ENCODE measurements at places on chromosomes 1 and 21. TPM values are rescaled to one million over a fixed set of nuclear protein-coding genes. Genes with fewer than 3 reads are reported as not detected.
A peak's percentile ranks its signal among the peaks of the same experiment; 100 is the strongest.

The LCK gene
- 0.93 TPM for total RNA-seq

DNA sequence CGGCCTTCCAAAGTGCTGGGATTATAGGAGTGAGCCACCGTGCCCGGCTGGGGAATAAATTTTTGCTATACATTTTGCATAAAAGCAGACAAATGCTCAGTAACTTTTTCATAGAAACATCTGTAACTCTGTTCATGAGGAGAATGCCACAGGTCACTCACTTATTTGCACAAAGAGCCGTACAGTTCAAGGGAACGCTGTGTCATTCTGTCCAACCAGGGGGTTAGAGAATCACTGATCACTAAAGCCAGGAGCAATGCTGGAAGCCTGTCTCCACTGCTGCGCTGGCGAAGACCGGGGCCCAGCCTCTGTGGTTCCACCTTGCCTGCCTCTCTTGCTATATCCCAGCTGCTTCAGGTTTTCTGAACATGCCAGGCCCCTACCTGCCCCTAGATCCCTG lies 58.3 kb downstream of the RUNX1 start:
- DNase-seq = no peak
- no peaks in the 10 kb centered on the region for H3K4me1 ChIP-seq
- no peaks in the 10 kb centered on the region for H3K27me3 ChIP-seq
- H3K27ac ChIP-seq = no peak overlapping the region
- H3K36me3 ChIP-seq = no peaks in the 10 kb centered on the region

The RPL5 gene
- total RNA-seq = 765 TPM

- no peak overlapping the region for H3K27ac ChIP-seq
- H3K27me3 ChIP-seq = no peaks in the 10 kb centered on the region
- H3K4me3 ChIP-seq = no peak overlapping the region
- DNase-seq = no peak
Measured at GRCh38 chr1:22877112-22877915, 95.4 kb downstream of the LACTBL1 start.

GRCh38 chr1:187641463-187641862 lies 812.7 kb downstream of the PLA2G4A start:
- H3K27ac ChIP-seq = no peak overlapping the region
- H3K36me3 ChIP-seq = no peaks in the 10 kb centered on the region
- no peak overlapping the region for H3K4me3 ChIP-seq
- H3K4me1 ChIP-seq = no peaks in the 10 kb centered on the region
- DNase-seq = no peak

DNA sequence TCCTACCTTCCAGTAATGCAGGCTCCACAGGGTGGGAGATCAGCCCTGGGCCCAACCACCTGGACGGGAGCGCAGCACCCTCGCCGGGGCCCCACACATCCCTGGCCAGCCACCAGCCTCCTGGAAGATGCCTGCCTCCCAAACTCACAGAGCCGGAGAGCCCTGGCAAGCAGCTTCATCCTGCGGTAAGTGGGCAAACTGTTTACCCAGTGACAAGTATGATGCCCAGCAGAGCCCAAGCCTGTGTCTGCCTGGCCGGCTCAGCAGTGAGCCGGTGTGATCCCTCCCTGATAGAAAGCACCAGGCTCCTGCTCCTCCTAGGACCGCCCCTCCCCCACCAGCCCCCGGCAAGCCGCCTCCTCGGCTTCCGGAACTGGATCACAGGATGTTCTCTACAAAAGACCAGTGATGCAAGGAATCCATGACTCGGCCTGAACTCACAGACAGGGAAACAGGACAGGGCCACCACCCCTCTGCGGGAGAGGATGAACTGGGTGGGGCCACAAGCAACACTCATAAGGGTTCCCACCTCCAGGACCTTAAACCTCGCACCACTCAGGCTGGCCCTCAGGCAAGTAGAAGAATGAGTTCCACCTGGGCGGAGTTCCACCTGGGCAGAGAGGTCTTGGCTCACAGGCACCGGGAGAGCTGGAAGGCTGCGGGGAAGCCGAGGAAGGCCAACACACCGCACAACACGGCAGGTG lies 7.9 kb downstream of the ACOT7 start:
- H3K27me3 ChIP-seq = no peaks in the 10 kb centered on the region
- H3K4me3 ChIP-seq = no peak overlapping the region
- H3K27ac ChIP-seq = no peak overlapping the region
- no peak for DNase-seq

The PCP4 gene
- not detected for total RNA-seq

The FAAH gene
- 41.5 TPM for total RNA-seq

DNA sequence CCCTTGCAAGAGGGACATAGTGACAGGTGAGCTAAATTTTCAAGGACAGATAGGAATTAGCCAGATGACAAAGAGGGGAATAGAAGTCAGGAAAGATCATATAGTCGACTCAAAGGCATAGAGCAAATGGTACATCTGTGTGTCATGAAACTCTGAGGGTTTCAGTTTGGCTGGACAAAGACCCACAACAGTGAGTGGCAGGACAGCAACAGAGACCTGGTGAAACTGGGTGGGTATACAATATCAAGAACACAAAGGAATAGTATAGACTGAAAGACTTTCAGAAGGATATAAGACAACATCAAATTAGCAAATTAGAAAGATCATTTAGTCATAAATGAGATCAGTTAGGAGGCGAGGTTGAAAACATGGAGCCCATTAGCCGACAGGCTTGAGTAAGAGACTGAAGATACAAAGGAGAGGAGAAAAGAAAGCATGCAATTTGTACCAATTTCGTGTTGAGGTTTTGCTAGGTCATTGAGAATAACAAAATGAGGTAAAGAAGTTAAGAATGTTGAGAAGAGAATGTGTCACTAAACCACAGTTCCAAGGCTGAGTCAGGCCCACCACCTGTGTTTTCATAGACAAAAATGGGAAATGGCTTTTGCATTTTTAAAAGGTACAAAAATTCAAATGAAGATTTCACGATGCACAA lies 213.8 kb downstream of the HHIPL2 start:
- H3K4me3 ChIP-seq = no peak overlapping the region
- no peak for DNase-seq
- H3K4me1 ChIP-seq = no peaks in the 10 kb centered on the region

DNA sequence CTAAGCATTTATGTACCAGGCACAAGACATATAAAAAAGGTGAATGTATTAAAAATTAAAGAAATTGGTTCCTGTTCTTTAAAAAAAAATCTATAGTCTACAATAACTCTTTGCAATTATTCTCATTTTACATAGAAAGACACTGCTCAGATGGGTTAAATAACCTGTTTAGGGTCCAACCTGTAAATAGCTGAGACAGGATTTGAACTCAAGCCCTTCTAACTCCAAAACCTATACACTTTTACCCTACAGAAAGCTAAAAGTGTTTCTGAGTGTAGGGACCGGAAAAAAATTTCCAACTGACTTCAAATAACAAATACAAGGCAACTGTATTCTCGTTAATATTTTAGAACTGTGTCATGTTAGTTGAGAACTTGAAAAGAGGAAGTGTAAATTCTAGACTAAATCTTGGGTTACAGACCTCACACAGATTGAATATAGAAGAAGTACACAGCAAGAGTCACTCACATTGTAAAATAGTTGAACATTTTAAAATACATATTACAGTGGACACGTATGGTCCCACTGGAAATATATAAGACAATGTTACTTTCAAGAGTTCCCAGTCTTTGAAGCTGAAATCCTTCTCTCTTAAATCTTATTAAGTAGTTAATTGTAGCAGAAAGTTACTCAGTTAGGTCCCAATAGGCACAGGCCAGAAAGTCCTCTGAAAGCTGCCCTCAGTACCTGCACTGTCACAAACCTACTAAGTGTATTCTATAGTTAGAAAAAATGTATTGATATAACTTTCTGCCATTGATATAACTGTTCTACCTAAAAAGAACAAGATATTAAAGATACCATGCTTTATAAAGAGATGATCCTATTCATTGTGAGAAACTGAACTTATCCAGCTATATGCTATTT lies 7.3 kb downstream of the EDEM3 start:
- no peaks in the 10 kb centered on the region for H3K27me3 ChIP-seq
- H3K27ac ChIP-seq = no peak overlapping the region
- peaks cover 2% of the 10 kb centered on the region for H3K36me3 ChIP-seq
- peaks cover 3% of the 10 kb centered on the region for H3K4me1 ChIP-seq
- no peak overlapping the region for H3K4me3 ChIP-seq

DNA sequence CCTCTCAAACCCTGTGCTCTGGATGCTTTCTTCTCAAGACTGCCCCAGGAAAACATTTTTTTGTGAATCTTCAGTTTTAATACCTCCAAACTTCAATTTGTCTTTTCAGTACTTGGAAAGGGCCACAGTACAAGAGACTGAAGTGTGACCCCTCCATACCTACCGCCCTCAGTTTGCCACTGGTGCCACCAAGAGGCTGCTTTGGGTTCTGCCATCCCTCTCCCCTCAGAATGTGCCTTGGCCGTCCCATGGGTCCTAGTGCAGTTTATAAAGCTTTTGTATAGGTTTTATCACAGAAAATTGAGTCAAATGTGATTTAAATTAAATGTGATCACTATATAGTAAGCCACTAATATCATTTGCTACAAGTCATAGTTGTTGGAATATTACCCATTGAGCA lies 60.8 kb upstream of the PGD start:
- peak; percentile 54 for DNase-seq
- H3K4me3 ChIP-seq = no peak overlapping the region
- H3K4me1 ChIP-seq = no peaks in the 10 kb centered on the region
- H3K36me3 ChIP-seq = peaks cover 54% of the 10 kb centered on the region
- H3K27ac ChIP-seq = no peak overlapping the region

The C1orf35 gene
- total RNA-seq = 4.0 TPM

GRCh38 chr1:40980068-40980452 lies 564 bp downstream of the CTPS1 start:
- no peaks in the 10 kb centered on the region for H3K27me3 ChIP-seq
- DNase-seq = no peak
- H3K4me3 ChIP-seq = peak overlapping the region; percentile 45
- H3K4me1 ChIP-seq = peaks cover 2% of the 10 kb centered on the region
- H3K27ac ChIP-seq = peak overlapping the region; percentile 81

DNA sequence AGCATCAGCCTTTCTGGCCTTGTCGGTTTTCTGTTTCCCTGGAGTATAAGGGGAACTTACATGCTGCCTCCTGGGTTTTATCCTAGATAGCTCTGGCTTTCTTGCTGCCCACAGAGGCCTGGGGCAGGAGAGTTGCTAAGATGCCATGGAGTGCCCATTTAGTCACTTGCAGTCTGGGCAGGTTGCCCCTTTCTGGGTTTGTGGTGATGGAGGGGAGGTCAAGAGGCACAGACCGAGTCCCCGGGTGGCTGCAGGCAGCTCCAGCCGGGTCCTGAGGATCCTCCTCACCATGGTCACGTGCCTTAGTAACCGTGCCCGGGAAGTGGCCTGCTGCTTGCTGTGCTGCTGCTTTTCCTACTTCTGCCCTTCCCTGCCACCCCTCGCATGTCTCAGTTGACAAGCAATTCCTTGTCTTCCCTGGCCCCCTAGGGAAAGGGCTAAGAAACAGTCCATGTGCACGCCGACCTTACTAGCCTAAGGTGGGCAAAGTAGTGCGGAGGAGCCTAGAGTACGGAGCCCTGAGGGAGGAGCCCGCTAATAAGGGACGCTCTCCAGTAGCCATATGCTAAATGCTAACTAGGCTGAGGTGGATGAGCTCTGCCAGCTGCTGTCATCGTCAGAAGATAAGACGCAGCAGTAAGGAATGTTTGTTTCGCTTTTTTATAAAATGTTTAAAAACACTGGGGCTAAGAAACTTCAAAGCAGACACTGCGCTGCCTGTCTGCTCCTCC lies 34.8 kb downstream of the CLCA1 start:
- no peaks in the 10 kb centered on the region for H3K27me3 ChIP-seq
- no peaks in the 10 kb centered on the region for H3K36me3 ChIP-seq
- H3K4me3 ChIP-seq = peak overlapping the region; percentile 5

- no peaks in the 10 kb centered on the region for H3K27me3 ChIP-seq
- no peak for DNase-seq
- no peaks in the 10 kb centered on the region for H3K4me1 ChIP-seq
- no peak overlapping the region for H3K27ac ChIP-seq
- H3K4me3 ChIP-seq = no peak overlapping the region
Measured at GRCh38 chr1:65681096-65681495, 111.6 kb upstream of the PDE4B start.

The MORN1 gene
- 6.9 TPM for total RNA-seq

The AKR7A2 gene
- total RNA-seq = 63.2 TPM

GRCh38 chr1:56573311-56573710 lies 6.1 kb downstream of the PLPP3 start:
- no peak for DNase-seq
- H3K27ac ChIP-seq = peak overlapping the region; percentile 99
- H3K27me3 ChIP-seq = no peaks in the 10 kb centered on the region

- H3K27ac ChIP-seq = no peak overlapping the region
- no peak overlapping the region for H3K4me3 ChIP-seq
- H3K27me3 ChIP-seq = no peaks in the 10 kb centered on the region
- peaks cover 6% of the 10 kb centered on the region for H3K4me1 ChIP-seq
- H3K36me3 ChIP-seq = no peaks in the 10 kb centered on the region
Measured at GRCh38 chr21:34818662-34819158, 149.9 kb downstream of the CLIC6 start.

DNA sequence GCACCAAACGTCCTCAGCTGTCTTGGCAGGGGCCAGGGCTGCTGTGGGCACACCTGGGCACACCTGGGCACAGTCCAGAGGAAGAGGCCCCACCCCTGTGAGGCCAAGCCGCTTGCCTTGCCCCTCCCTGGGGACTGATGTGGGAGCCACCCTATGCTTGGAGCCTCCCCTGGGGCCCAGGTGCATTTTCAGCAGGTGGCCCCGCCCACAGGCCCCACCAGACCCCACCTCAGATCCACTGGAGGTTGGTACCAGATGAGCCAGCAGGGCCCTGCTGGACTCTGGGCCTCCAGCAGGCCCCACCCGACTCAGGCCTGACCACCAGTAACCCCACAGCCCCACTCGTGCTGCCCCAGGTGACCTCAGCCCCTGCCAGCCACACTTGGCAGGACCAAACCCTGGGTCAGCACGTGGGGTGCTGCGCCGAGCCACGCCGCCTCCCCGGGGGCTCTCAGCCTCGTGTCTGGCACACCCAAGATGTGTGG lies 8.8 kb downstream of the SLC19A1 start:
- no peak for DNase-seq
- H3K27ac ChIP-seq = peak overlapping the region; percentile 72
- peaks cover 5% of the 10 kb centered on the region for H3K36me3 ChIP-seq
- no peaks in the 10 kb centered on the region for H3K27me3 ChIP-seq
- H3K4me1 ChIP-seq = peaks cover 25% of the 10 kb centered on the region
- H3K4me3 ChIP-seq = no peak overlapping the region

The FCMR gene
- 0.70 TPM for total RNA-seq

DNA sequence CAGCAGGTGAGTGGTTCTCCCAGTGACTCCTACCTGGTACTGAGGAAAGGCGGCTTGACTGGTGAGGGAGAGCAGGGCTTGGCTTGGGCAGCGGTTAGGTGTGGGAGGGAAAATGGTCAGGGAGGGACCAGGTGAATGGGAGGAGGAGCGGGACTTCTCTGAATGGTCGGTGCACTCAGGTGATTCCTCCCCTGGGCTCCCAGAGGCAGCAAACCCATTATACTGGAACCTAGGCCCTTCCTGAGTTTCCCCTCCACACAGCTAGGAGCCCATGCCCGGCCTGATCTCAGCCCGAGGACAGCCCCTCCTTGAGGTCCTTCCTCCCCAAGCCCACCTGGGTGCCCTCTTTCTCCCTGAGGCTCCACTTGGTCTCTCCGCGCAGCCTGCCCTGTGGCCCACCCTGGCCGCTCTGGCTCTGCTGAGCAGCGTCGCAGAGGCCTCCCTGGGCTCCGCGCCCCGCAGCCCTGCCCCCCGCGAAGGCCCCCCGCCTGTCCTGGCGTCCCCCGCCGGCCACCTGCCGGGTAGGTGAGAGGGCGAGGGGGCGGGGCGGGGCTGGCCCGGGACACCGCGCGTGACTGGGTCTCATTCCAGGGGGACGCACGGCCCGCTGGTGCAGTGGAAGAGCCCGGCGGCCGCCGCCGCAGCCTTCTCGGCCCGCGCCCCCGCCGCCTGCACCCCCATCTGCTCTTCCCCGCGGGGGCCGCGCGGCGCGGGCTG lies 2.3 kb downstream of the ARTN start:
- H3K4me3 ChIP-seq = no peak overlapping the region
- no peaks in the 10 kb centered on the region for H3K27me3 ChIP-seq
- no peak overlapping the region for H3K27ac ChIP-seq
- DNase-seq = no peak
- H3K4me1 ChIP-seq = peaks cover 17% of the 10 kb centered on the region

Measured in liver (tissue), 10 donors.